ENCODE measurements at places on chromosomes 5 and 9.

DNA sequence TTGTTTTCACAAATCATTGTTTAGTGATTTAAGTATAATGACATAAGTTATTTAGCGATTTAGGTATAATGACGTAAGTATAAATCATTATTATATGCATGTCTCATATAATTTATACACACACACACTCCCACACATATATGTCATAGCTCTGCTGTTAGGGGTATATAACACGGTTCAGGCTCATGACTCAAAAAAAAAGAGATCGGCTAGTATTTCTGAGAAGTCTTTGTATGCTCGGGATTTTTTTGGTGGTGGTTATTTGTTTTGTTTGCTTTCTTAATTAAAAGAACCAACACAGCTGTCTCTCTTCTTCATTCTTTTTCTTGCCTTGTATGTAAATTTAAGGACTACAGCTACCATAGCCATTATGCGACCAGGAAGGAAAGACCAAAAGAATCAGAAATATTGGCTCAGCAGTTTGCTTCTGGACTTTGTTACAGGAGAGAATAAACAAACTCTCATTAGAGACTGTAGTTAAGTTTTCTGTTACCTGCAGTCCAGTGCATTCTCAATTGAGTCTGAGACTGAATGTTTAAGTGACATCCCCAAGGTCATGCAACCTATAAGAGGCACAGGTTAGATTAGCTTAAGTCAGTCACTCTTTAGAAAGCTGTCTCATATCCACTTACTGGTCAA is 83.2 kb upstream of the NREP start:
- no peak for DNase-seq

- DNase-seq = no peak
These were observed 99.4 kb upstream of the TARS1 start for GRCh38 chr5:33341351-33341750.

GRCh38 chr5:162384225-162384624 is 316.7 kb downstream of the GABRG2 start:
- no peak for DNase-seq

- peak; percentile 25 for DNase-seq
These were observed 586 bp downstream of the HMGXB3 start for GRCh38 chr5:150000990-150001659.

GRCh38 chr5:123000731-123001130 is 35.8 kb downstream of the PPIC start:
- no peak for DNase-seq

DNA sequence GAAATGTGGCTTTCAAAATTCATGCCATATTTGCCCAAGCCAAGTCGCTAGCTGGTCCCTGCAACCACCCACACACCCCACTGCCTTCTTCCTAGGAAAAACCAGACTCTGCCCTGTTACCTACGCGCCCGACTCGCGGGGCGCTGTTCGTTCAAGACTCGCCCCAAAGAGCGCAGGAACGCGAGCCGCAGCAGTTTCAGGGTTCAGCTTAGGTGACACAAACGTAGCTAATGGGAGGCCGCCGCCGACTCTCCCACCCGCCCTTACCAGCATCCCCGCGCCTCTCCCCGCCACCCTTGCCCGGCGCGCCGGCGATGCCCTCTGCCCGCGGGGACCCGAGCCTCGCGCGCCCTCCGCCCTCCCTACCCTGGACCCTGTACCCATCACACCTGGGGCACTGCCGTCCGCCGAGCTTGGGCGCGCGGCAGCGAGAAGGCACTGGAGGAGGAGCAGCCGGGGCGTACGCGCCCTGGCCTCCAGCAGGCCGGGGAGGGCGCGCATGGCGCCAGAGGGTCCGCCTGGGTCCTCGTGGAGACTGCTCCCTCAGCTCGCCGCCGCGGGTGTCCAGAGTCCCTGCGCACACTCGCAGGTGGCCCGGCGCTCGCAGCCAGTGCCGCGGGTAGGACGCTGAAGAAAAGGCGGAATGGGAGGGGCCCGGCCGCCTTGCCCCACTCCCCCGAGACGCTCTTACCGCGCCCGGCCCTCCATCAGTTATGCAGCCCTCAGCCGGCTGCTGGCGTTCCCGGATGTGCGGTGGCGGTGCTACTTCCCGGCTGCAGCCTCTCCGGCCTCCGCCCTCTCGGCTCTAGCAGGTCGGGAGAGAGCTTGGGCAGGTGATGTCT is at the start of gene EMB:
Gene EMB, minus strand, starts transcription at position 638 of the 842 bp plus-strand sequence. Its CDS starts 137 bp downstream, at position 501.
- peak; percentile 82 for DNase-seq

DNA sequence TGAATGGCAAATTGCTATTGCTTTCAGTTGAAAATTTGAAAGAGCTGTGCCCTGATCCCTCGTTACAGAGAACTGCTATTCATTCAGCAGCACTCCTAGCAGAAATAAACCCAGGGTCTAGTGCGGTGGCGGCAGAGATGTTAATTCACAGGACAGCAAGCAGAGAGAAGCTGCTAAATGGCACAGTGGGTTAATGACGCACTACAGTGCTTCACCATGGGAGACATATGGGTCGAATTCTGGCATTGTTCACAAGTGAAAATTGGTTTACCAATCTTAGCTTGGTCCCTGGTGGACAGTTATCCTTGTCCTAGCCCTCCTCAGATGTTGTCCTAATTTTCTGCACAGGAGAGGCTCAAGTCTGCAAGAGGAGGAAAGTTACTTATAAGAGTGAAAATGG is 807.4 kb downstream of the TLE1 start:
- no peak for DNase-seq

DNA sequence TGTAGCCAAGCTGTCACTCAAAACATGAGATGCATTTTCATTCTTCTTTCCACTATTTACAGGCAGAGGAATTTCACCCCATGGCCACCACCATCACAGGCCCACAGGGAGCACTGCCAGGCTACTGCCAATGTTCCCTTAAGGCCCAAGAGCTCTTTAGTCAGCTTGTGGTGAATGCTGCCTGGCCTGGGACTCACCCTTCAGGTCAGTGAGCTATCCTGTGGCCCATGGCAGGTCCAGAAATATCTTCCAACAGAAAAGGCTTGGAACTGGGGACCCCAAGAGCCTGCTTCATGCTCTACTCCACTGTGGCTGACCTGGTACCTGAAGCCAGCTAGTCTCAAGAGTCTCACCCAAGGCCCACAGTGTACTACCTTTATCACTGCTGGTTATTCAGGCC is 1518.7 kb upstream of the CDH9 start:
- no peak for DNase-seq

- no peak for DNase-seq
These were observed 21.1 kb upstream of the FER start for GRCh38 chr5:108726446-108727235.

DNA sequence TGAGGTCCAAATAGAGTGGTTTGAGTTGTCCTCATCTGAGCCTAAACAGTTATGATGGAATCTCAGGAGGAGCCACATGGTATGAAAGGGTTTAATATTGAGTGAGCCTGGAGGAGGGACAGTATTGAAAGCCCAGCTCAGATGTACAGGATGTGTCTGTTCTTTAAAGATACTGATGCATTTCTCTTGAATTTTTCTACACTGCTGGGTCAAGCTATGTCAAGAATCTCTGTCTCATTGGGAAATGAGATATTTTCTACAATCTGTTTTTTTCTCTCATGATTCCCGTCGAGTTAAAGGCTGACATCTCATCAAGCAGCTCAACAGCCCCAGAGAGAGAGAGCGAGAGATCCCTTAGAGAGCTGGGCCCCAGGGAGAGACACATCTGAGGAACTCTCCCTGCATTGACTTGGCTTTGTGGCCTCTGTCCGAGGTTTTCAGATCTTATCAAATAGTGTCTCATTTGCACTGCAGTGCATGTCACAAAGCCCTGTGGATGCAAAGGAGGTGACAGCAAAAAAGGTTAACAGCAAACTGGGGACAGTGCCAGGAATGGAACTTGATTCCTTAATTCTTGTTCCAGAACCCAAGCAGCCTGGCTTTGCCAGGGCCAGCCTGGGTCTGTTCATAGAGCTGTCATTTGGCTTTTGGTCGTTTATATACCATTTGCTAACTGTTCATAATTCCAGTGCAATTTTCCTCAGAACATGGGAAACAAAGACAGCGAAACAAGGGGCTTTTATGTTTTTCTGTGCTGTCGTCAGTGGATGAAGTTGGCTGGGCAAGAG is 19.0 kb upstream of the ACTBL2 start:
- DNase-seq = no peak

DNA sequence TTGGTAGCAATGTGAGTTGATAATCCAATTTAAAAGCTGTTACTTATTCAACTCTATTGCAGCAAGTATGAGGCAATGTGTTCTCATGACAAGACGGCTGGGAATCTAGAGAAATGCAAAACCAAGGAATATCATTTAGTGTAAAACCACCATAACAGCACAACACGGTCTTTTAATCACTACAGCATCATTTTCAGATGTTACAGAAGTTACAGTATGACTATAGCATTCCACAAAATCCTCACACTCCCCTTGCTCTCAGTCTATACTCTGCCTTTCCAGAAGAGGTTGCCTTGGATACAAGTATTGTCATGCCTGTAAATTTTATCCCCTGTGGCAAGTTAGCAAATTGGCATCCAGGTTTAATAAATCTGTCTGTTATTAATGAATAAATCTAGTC is 28.6 kb upstream of the TAS2R1 start:
- DNase-seq = no peak

- DNase-seq = no peak
These were observed 88.0 kb downstream of the PTCD2 start for GRCh38 chr5:72408127-72408526.

GRCh38 chr5:1320436-1321344 is 24.2 kb downstream of the CLPTM1L start:
- DNase-seq = no peak

DNA sequence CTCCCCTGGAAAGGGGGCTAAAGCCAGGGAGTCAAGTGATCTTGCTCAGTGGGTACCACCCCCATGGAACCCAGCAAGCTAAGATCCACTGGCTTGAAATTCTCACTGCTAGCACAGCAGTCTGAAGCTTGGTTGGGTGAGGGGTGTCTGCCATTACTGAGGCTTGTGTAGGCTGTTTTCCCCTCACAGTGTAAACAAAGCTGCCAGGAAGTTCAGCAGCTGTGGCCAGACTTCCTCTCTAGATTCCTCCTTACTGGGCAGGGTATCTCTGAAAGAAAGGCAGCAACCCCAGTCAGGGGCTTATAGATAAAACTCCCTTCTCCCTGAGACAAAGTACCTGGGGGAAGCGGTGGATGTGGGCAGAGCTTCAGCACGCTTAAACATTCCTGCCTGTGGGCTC is 17.1 kb upstream of the EPB41L4A start:
- DNase-seq = no peak

GRCh38 chr9:13174906-13175639 is 104.4 kb downstream of the MPDZ start:
- DNase-seq = no peak

DNA sequence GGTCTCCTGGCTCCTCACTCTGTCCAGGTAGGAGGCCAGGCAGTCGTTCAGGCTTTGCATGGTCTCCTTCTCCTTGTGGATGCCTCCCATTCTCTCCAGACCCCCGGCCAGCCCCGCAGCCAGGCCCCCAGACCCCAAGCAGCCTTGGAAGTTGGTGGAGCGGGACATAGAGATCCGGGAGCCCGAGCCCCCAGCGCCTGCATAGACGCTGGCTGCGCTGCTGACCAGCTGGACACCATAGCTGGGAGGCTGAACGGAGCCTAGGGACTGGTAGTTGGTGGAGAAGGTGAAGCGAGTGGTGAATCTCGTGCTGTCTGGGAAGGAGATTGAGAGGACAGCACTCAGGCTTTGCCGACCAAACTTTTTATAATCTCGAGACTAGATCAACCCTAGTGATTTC is 35.9 kb downstream of the FOXI1 start:
- DNase-seq = no peak

- no peak for DNase-seq
These were observed 92.4 kb downstream of the EQTN start for GRCh38 chr9:27204578-27204977.

- no peak for DNase-seq
These were observed 476.8 kb downstream of the LRRC70 start for GRCh38 chr5:63055421-63055820.

GRCh38 chr9:114223564-114224246 is 68.4 kb downstream of the COL27A1 start:
- no peak for DNase-seq

DNA sequence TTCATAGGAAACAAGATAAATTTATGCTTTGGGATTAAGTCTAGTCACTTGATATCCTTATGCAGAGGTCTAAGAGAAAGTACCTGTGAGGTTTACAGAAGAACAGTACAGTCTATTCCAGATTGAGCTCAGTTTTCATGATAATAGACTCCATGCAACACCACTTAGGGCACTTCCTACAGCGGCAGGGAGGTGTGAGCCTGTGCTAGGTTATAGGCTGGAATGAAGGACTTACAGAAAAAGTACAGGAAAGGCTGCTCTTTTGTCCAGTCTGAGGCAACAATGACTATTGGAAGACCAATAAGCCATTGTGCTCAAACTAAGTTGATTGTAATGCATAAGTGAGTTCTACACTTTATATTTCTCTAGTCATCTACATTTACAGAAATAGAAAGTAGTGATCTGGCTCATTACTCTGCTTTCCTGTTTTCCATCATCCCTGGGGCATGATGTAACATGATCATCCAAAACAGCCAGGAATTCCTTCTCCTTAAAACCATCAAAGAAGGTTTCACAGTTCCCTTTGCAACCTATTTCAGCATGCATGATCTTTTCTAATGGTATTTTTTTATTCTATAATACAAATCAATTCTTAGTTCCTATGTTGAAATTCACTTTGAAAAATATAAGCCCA is 322.8 kb downstream of the SLF1 start:
- no peak for DNase-seq

DNA sequence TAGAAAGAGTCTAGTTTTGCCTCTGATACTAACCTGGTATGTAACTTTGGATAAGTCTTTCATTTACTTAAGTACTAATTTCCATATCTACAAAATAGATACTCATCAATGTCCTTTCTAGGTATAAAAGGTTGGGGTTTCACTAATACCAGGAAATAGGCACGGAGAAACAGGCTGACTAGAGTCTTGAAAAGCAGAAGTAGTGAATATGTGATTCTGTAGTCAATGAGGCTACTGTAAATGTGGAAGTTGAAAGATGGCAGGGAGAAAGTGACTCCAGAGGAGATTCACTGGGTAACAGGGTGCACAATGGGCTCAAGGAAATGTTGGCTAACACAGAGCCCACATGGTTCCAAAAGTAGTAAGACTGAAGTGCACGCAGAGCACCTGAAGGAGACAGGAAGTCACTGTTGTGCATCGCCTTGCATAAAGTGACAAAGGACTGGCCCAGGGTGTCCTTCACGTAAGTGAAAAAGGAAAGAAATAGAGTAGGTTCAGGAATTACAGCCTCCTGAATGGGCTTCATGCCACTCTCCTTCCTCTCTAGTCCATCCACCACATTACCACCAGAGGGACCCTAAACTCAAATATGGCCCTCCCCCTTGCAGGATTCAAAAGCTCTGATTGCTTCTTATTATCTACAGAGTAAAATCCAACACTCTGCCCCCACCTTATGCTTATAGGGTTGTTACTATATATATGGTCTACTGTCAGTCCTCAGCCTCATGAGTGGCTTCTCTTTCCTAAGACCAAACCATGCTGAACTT is 288.0 kb upstream of the SMARCA2 start:
- DNase-seq = no peak

GRCh38 chr9:135474915-135475314 is 4.7 kb upstream of the PPP1R26 start:
- no peak for DNase-seq

- DNase-seq = no peak
These were observed 39.3 kb downstream of the EPB41L4B start for GRCh38 chr9:109281518-109281917.

- DNase-seq = no peak
These were observed 49.4 kb downstream of the GGTA1 start for GRCh38 chr9:121450241-121450640.

GRCh38 chr9:135228983-135229625 is 141.6 kb downstream of the OLFM1 start:
- DNase-seq = no peak

Measured in CD4-positive, alpha-beta T cell treated with Interleukin-1 beta for 1 hour (primary cell).